Right renal pelvis (tissue), 4 donors: ENCODE measurements at places on chromosomes 5 and 9. TPM values are rescaled to one million over a fixed set of nuclear protein-coding genes. Genes with fewer than 3 reads are reported as not detected.

DNA sequence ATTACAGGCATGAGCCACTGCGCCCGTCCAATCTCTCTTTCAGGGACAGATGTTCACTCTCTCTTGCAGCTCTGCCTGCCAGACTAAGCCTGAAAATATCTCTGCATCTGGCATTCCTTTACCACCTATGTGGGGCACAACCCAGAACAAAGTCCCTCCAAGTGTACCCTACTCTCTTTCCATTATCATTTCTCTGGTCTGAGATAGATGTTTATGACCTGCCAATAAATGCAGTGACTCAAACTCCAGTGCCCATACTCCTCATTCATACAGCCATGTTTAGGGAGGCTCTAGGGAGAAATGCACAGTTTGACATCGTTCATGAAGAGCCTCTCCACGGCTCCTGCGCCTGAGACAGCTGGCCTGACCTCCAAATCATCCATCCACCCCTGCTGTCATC is at the start of gene BTNL3:
Gene BTNL3 (plus strand): TSS at position 255 of the 400 bp plus-strand sequence. CDS start 183 bp downstream, outside the sequence.
- DNase-seq, result no peak

Gene TAF11L3
- not detected for polyA plus RNA-seq

GRCh38 chr5:146369691-146370090 is 31.1 kb downstream of the POU4F3 start:
- no peak for DNase-seq

DNA sequence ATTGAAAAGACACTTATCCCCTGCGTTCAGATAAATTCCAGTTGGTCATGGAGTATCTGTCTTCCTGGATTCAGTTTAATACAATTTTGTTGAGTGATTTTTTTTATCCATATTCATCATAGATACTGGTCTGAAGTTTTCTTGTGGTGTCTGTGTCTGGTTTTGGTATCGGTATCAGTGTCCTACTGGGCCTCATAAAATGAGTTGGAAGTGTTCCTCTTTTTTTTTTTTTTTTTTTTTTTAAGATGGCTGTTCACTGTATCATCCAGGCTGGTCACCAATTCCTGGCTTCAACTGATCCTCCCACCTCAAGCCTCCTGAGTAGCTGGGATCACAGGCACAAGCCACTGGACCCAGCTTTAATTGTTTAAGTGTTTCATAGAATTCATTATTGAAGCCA is 2.9 kb upstream of the CAMSAP1 start:
- no peak for DNase-seq

DNA sequence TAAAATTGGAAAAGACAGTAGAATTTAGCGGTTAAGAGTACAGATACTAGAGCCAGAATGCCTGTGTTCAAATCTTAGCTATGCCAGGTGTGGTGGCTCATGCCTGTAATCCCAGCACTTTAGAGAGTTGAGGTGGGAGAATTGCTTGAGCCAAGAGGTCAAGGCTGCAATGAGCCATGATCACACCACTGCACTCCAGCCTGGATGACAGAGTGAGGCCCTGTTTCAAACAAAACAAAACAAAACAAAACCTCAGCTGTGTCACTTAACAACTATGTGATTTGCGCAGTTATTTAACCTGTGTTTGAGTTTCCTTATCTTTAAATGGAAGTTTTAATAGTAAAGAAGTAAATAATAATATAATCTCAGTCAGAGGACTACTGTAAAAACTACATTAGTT is 68.3 kb downstream of the TBCA start:
- no peak for DNase-seq

DNA sequence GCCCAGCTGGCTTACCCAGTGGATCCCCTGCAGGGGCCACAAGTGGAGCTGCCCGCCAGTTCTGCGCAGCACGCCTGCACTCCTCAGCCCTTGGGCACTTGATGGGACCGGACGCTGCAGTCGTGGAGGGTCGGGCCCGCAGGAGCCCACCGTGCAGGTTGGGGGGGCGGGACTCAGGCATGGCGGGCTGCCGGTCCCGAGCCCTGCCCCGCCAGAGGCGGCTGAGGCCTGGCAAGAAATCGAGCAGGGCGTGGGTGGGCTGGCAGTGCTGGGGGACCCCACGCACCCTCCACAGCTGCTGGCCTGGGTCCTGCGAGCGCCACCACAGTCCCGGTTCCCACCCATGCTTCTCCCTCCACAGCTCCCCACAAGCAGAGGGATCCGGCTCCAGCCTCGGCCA is 19.2 kb upstream of the BTNL3 start:
- DNase-seq, result no peak
